ENCODE measurements at places on chromosomes 16 and 17.

GRCh38 chr17:58323366-58324055 lies 5.1 kb downstream of the TSPOAP1 start:
- no peak for DNase-seq

DNA sequence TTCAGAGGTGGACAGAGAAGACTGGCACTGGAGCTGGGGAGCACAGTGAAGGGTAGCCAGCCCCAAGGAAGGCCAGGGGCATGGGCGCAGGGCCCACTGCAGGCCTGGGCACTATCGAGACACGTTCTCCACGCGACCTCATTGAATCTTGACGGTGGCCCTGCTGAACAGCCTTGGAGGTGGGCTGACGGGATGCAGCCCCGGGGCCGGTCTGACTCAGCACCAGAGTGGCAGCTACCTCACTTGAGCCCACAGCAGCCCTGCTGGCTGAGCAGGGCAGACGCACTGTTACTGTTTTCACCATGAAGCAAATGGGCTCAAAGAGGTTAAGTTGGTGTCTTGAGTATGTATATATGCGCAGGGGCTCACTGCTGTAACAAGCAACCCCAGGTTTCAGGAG lies 78.8 kb upstream of the FOXF1 start:
- DNase-seq, result no peak

GRCh38 chr17:38926293-38927070 lies 1.1 kb downstream of the LASP1NB start:
- no peak for DNase-seq

DNA sequence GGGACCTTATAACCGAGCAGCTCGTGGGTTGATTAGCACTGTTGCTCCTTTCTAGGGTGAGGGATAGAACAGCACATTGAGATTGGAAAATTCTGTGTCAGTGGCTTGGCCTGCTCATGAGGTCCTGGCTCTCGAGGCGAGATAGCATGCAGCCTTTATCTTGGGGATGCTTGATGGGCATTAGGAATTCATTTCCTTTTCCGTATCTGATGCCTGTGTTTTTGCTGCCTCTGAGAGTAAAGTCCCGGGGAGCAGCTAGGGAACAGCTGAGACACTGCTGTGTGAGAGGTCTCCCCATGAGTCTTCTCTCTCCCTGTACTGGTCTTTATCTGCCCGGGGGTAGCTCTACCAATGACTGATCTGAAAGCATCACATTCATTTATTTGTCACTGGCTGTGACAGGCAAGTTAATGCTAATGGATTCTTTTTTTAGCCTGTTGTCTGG lies 14.5 kb downstream of the MSI2 start:
- no peak for DNase-seq

GRCh38 chr16:9195287-9195686 lies 103.8 kb downstream of the HAPSTR1 start:
- DNase-seq, result no peak

DNA sequence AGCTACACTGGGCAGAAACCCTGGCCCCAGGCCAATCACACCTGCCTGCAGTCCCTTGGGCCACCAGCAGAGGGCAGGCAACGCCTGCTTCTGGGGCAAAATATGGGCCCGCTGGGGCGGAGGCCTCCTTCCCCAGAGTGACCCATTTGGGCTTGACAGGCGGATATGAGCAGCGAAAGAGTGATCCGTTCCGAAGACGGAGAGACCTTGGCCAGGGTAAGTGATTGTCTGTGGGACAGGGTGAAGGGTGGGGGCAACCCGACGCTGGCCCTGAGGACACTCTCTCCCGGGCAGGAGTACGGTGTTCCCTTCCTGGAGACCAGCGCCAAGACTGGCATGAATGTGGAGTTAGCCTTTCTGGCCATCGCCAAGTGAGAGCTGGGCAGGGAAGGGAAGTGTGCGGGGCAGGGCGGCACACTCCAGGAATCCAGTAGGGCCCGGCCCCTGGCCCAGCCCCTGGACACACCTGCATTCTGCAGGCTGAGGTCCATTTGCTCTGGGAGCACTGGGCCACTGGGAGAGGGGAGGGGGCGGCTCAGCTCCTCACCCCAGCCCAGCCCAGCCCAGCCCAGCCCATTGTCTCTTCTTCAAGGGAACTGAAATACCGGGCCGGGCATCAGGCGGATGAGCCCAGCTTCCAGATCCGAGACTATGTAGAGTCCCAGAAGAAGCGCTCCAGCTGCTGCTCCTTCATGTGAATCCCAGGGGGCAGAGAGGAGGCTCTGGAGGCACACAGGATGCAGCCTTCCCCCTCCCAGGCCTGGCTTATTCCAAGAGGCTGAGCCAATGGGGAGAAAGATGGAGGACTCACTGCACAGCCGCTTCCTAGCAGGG lies 3.5 kb upstream of the NHERF1 start:
- peak; percentile 50 for DNase-seq

DNA sequence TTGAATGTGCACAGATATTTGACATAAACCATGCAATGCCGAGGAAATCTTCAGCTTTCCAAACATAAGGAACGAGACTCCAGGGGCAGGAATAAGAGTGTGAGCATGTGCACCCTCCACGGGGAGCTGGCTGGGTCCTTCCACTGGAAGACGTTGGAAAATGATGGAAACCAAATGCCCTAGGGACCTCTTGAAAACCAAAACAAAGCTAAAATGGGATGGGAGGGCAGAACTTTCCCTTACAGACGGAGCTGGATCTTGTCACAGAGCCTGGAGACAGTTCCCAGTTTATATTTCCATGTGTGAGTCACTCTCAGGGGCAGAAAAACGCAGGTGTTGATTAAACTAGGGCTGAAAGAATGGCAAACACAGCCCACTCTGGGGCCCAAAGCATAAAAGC lies 34.4 kb upstream of the DNAH17 start:
- peak; percentile 42 for DNase-seq

DNA sequence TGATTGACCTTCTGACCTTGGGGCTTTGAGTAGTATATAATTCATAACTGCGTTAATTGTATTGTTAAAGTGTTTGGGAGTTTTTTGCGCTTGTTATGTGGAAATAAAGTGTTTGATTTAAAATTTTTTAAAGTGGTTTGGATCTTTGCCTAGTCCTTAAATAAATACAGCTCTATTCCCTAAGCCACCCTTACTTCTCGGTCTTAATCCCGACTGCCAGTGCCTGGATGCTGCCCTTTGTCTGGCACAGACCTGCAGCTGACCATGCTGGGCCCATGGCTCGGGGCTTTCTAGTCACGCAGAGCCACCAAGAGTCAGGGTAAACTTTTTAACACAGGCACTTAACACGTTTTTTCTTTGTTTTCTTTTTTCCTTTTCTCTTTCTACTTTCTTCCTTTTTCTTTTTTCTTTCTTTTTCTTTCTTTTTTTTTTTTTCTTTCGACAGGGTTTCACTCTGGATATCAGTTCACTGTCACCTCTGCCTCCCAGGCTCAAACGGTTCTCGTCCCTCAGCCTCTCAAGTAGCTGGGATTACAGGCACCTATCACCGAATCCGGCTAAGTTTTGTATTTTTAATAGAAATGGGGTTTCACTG lies 19.6 kb upstream of the SLC5A11 start:
- DNase-seq, result no peak

DNA sequence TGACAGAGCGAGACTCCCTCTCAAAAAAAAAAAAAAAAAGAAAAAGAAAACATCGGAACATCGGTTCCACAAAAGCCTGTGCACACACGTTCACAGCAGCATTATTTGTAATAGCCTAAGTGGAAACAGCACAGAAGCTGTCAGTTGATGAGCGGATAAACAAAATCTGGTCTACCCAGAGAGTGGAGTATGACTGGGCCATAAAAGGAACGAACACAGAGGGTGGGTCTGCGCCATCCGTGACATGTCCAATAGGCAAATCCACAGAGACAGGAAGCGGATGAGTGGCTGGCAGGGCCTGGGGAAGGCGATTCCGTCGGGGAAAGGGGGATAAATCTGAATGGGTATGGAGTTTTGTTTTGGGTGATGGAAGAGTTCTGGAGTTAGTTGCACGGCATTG lies 212.2 kb upstream of the CIBAR2 start:
- DNase-seq, result no peak

DNA sequence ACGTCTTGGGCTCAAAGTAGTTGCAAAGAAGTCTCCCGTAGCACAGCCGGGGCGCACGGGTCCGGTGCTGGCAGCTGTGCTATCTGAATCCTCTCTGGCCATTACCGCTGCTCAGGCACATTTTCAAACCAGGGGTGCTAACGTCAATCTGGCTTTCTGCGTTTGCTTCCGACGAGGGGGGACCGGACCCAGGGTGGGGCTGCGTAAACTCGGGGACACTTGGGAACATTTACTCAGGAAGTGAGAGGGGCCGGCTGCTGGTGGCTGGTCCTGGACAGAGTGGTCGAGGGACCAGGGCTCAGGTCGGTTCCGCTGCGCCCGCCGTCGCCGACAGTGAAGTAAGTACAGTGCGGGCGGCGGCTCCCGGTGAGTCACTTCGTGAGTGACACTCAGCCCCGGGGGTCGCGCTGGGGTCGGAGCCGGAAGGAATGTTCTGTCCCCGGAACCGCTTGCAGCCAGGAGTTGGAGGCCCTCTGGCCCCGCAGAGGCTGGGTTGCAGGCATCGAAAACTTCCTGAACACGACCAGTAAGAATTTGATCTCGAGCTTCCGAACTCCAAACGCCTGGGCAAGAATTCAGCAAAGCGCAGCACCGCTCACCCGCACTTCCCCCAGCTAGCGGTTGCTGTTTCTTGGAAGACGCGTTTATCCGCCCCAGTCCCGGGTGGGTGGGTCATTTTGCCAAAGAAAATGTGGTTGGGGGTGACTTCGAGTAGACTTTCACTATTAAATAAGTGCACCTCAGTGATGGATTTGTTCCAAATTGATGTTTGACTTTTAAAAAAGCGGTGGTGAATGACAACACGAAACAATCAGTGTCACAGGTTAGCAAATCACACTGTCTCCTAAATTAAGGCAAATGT lies 1.4 kb upstream of the HS3ST3B1 start:
- DNase-seq, result peak; percentile 62

- peak; percentile 81 for DNase-seq
These were observed 58.8 kb downstream of the ZDHHC7 start for GRCh38 chr16:84952335-84953189.

DNA sequence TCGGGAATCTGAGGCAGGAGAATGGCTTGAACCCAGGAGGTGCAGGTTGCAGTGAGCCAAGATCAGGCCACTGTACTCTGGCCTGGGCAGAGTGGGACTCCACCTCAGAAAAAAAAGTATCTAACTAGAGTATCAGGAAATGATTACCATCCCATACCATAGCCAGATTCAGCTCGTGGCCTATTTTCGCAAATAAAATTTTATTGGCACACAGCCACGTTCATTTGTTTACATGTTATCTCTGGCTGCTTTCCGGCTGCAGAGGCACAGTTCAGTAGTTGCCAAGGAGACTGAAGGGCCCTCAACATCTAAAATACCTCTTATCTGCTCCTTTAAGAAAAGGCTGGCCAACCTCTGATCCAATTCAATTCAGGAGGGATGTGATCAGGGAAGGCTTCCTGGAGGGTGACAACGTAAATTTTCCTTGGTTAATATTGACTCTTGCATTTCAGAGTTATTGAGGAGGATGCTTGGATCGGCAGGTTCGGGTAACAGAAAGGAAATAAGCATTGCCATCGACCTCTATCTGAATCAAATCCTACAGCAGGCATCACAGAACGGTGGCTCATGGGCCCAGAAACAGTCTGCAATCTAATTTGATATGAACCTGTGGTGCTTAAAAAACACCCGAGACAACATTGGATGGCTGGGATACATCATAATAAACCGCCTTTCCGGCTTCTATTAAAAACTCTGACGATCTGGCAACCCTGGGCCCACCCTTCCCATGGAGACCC lies 73.8 kb downstream of the XYLT1 start:
- DNase-seq, result peak; percentile 48

GRCh38 chr17:58279016-58279711 lies 1.6 kb downstream of the MPO start:
- no peak for DNase-seq

DNA sequence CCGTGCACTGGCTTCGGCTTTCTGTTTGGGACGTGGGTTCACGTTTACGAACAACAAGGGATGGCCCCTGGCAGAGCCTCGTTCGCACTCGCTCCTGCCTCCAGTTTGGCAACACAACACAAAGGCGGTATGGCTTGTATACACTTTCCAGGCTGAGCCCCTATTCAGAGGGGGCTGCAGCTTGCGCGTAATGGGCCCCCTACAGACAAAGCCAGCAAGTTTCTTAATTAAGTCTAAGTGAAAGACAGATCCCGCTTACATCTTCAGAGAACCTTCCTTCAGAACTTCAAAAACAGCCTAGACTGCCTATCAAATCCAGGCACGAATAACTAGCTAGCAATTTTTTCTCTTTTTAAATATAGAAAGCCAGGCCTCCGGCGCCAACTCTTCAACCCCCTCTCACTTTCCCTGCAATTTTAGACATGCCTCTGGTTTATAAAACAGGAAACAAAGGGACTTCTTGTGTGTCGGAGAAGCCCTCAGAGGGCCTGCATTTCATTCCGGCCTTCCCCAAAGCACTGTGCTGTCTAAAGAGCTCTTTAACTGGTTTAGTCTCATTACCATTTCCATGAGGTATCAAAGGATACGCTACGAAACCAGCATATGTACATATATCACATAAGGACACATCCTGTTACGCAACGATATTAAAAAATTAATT lies 244.9 kb downstream of the STX8 start:
- DNase-seq, result no peak

DNA sequence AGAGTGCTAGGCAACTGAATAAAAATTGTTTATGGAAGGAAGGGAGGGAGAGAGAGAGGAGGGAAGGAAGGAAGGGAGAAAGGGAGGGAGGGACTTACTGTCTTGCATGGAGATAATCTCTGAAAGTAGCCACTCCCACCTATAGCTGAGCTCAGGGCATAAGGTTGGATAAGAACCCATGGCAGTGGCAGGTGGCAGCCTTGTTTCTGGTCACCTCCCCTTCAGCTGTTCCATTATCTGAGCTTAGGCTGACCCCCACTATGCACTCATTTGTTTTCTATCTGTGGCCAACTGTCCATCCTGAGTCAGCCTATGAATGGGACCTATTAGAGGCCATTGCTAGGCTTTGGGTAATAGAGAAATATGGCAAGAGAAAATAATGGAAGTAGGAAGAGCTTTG lies 25.3 kb upstream of the MTMR4 start:
- no peak for DNase-seq

- DNase-seq, result no peak
These were observed 21.3 kb downstream of the ZCCHC14 start for GRCh38 chr16:87471278-87472141.

GRCh38 chr17:27577884-27578717 lies 52.9 kb upstream of the LGALS9 start:
- peak; percentile 58 for DNase-seq

GRCh38 chr17:213286-214105 lies 32.0 kb upstream of the DOC2B start:
- no peak for DNase-seq

Measured in fibroblast of skin of scalp (primary cell).